ENCODE measurements at places on chromosomes 12 and 14.

DNA sequence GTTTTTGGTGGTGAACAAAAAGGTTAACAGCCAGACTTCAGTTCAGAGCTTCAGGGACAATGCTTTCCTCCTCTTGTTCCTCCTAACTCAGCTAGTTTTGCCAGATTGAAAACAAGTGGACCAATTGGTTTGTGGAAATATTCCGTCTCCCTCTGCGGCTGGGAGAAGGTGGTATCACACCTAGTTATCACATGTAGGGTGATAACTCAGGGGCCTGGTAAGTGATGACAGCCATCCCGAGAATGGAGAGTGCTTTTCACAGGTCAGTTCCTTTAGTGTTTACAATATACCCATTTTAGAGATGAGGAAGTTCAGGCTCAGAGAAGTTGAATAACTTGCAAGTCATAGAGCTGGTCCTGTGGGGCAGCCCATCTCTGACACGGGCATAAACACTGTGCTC is 60.7 kb upstream of the DICER1 start:
- DNase-seq, result no peak

DNA sequence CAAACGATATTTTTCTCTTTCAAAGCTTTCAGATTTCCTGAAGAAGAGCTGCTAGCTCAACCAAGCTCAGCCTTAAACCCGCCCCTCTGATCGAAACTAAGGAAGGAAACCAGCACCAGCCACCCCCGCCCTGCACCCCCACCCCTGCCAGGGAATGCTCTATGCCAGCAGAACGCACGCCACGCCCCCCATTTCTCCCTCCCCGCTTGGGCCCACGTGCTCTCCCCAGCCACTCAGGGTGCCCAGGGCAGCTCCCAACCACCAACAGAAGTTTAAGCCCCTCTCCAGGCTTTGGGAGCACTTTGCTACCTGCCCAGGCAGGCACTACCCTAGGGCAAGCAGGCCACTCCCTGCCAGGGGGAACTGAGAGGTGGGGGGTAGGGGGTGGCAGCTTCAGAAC is 18.8 kb upstream of the KRT78 start:
- no peak for DNase-seq

DNA sequence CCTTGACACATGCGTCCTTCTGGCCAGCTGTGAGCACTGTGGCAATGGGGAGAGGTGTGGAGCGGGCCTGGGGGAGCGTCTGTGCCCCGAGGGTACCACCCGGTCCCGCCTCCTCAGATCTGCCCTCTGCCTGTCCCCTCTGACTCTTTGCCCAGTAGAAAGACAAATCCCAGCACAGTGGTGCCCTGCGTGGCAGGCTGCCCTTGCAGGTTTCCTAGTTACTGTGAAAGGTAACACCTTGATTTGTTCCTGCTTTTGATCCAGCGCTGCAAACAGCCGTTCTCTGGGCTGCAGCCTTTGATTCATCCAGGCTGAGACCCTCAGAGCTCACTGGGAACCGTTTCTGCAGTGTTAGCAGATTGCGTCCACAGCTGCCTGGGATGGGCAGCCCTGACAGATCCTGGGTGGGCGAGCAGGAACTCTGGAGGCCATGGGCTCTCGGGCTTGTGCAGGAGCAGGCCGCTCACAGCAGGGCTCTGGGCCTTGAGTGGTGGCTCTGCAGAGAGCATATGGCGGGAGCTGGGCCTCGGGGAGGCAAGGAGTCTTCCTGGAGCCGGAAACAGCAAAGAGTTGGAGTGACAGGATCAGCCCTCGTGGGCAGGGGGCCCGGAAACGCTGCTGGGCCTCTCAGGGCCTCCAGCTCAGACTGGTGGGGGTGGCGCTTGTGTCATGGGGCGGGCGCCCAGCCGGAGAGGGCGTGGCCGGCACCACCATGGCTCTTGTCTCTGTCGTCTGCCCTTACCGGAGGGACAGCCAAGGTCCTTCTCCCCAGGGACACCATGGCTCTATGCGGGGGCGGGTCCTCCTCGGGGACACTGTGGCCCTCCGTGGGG is 16.6 kb downstream of the FBRSL1 start:
- DNase-seq, result no peak

DNA sequence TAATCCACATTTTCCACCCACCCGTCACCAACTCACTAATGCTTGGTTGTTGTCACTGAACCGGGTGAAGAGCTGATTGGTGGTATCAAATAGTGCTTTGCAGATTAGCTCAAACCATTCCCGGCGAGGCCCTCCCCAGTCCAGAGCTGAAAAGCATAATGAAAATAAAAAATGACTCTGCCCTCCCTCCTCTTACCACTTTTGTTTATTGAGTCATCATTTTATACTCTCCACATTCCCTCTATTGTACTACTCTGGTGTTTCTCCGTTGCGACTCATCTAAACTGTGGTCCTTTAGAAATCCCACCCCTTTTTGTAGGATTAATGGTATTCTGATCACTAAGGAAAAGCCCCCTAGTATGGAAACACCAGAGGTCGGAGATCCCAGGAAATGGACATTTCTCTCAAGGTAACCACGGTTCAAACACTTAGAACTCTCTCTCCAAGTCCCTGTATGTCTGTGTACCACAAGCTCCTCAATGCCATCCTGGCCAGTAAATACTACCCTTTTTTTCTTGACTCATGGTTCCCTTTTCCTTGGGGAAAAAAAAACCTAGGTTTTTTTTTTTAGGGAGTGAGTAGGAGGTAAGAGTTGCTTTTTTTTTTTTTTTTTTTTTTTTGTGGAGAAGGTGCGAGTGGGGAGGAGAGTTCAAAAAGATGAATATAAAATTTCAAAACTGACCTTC is 42.0 kb downstream of the AREL1 start:
- DNase-seq, result no peak

GRCh38 chr14:55749946-55750345 is 169.9 kb downstream of the KTN1 start:
- DNase-seq, result no peak
